ENCODE measurements at places on chromosomes 6 and 20.

DNA sequence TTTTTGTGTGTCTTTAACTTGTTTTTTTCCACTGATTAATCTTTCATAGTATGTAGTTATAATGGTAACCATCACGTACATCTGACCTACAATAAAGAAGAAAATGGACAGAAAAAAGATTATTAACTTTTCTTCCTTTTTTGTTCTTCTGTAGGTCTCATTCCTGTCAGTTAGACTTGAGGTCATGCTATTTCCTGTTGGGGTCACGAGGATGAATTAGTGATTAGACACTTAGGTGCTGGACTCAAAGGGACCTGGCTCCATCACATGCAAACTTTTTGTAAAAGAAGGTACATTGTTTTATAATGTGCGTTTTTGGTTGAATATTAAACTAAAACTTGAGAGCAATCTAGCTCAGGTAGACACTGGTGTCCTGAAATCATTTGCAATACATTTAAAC lies 14.8 kb downstream of the MARCKS start:
- no peak for DNase-seq

GRCh38 chr6:113347436-113347835 lies 509.7 kb upstream of the MARCKS start:
- no peak for DNase-seq

GRCh38 chr6:133251688-133252087 lies 10.5 kb downstream of the EYA4 start:
- DNase-seq, result no peak

GRCh38 chr20:22450537-22450936 lies 133.8 kb downstream of the FOXA2 start:
- DNase-seq, result no peak

DNA sequence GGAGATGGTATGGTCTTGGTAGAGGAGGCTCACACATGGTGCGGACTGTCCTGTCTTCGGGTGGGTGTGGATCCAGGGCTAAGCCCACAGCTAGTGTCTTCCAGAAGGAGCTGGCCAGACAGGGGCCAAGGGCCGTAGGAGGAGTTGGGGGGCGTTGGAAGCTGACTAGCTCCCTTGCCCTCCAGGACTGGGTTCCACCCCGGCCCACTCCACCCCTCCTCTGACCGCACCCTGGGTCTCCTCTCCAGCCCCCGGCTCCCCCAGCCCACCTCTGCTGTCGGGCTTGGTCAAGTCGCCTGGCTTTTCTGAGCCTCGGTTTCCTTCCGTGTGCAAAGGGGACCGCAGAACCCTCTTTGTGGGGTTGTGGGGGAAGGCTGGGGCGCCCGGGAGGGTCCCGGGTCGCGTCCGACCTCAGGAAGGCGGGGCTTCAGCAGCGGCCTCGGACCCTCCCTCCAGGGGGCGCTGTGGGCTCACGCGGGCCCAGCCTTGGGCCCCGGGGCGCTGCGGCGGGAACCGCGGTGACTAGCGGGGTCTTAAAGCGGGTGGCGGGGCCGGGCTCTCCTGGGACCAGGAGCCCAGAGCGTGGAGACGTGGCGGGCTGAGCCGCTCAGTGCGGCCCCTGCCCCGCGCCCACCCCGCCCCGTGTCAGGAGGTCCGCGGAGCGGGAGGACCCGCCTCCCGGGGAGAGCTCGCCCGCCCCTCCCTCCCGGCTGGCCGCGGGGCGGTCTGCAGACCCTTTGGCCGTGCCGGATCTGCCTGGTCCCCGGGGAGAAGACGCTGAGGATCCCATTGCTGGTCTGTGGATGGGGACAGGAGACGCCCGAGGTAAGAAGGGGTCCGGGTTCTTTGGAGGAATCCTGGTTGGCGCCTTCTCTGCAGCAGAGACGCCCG lies 5.4 kb downstream of the NPBWR2 start:
- DNase-seq, result peak; percentile 86

GRCh38 chr6:51618563-51618962 lies 468.9 kb downstream of the PKHD1 start:
- no peak for DNase-seq

DNA sequence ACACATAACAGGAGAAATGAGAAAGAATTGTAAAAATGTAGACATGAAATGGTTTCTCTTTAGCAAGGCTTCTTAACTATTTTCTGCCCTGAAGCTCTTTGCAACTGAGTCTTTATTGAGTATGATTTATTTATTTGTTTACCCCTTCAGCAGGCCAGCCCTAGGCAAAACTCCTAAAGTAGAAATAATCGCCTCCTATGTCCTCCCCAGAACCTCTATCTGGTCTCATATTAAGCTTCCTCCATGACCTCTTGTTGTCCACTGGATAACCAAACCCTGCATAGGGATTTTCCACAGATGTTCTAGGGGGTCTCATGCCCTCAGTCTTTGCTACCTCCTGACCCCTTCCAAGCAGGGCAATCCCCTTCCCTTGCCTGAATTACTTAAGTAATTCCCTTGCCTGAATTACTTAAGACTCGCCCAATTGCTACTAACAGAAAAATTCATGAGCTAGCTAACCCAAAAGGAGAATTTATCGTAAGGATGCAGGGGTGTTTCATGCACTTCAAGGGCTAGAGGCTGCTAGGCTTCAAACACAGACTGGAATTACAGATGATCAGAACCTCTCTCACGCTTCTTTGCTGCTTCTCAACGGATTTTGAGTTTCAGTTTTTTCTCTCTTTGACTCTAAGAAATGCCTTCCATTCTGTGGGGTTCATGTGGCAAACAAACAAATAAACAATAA lies 425.9 kb upstream of the RNF217 start:
- no peak for DNase-seq

GRCh38 chr20:46083101-46083500 lies 6.7 kb downstream of the NCOA5 start:
- no peak for DNase-seq

DNA sequence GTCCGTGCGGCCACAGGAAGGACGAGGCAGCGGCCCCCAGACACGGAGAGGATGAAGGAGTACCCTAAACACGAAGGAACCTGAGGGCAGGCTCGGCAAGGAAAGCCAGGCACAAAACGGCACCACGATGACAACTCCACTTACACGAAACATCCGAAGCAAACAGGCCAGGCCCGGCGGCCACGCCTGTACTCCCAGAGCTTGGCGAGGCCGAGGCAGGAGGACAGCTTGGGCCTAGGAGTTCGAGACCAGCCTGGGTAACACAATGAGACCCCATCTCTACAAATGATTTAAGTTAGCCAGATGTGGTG lies 13.4 kb downstream of the KCNQ2 start:
- no peak for DNase-seq

DNA sequence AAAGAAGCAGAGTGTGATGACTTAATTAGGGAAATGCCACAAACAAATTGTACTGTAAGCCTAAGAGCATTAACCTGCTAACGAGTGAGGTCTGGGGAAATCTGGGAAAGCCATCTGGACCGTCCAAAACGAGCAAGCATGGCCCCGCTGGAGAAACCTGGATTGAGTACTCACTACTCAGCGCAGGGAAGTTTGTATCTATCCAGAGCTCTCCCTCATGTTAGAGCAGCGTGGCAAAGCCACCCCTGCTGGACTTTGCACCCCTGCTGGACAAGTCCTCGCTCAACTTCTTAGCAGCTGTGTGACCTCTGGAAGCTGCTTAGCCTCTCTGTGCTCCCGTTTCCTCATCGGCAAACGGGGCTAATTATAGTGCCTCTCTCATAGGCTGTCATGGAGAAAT lies 37.3 kb downstream of the PSMG4 start:
- DNase-seq, result no peak

DNA sequence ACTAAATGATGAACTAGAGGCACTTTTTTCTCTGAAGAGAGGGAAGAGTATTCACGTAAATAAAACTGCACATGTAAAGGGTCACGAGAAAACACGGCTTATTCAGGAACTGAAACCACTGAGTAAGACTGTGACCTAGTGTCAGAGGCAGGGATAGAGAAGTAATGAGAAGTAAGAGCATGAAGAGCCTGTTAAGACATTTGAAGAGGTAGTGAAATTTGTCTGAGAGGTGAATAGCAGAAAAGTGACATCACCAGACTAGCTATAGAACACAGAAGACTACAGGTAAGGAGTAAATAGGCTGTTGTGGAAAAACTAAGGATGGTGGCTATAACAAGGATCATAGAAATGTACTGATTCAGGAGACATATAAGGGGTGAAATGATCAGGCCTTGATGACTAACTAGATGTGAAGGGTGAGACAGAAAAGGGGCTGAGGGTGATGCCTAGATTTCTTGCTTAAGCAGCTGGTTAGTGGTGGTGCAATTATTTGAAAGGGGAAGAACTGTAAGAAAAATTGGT lies 76.8 kb downstream of the REV3L start:
- no peak for DNase-seq

DNA sequence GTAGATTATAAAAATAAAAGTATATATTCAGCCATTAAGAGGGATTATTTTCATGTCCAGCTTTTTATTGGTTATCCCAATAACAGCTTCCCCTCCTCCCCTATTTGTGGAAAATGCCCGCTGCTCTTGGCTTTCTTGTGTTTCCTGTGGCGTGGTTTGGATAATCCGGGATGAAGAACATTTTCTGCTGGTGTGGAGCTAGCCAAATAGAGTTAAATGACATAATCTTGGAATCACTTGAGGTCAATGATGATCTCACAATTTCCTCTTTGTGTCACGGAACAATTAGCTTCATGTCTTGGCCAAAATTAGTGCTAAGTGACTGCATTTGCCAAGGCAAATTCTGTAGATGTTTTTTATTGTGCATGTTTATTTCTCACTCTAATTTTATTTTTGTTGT lies 394.0 kb downstream of the LAMA2 start:
- no peak for DNase-seq

DNA sequence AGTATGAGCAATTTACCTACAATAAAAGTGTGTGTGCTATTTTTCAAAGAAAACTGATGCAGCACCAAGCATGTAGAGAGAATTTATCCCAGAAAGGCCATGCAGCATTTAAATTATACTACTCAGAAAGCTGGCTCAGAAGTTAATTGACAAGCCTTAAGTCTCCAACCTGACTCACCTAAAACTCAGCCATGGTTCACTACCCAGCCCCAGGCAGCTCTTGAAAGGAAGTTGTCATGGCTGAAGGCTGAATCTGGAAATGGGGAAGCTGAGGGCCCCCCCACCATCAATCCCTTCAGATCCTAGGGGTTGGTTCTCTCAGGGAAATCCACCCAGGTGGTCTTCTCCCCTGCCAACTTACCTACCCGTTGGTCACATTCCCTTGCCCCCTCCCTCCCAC lies 19.7 kb downstream of the PPIL6 start:
- DNase-seq, result no peak

GRCh38 chr6:139251691-139252390 lies 40.0 kb downstream of the TXLNB start:
- no peak for DNase-seq

DNA sequence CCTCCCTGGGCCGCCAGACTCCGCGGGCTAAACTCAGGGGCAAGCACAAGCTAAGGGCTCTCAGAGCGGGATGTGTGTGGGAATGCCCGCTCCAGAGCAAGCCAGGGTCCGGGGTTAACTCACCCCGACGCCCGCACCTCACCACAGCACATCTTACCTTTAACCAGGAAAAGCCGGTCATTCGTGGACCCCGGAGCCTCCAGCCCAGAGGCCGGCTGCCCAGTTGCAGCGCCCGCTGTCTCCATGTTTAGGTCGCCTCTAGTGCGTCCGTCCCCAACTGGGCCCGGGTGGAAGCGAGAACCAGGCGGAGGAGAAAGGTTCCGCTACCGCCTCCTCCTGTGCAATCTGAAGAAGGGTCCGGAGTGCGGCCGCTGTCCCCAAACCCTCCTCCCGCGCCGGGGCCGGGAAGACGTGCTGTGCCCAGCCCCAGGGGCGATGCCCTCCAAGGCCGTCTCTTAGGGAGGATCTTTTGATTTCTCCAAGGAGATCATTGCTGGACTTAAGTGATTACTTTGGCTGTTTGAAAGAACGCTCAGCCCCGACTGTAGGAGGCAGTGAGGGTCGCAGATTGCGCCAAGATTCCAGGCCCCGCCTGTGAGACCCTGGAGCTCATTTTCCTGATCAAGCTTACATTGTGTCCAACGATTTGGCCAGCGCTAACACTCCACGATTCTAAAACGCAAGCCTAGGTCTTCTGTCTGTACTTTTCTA lies at the start of gene TMEM242:
Gene TMEM242 (minus strand): TSS at position 265 of the 711 bp plus-strand sequence. CDS start 20 bp downstream, at position 245.
- peak; percentile 86 for DNase-seq
